GM10248 (cell line): ENCODE measurements at places on chromosomes 1 and 21.

DNA sequence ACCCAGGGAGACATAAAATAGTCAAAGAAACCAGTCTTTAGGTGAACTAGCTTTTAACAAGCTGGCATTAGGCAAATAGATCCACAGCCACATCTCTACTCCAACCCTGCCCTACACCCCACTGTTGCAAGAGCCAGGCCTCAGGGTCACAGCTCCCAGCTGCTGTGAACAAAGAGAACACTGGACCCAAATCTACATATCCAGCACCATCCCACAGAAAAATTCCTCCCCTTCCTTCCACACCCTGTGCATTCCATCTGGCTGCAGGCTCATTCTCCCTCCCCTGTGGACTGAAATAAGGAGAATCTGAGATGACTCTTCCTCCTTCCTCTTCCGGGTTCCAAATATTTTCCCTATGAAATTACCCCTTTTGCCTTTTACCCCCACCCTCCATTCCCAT lies 23.2 kb downstream of the DLGAP3 start:
- DNase-seq: no peak

- no peak for DNase-seq
These were observed 134.1 kb upstream of the KRTAP19-8 start for GRCh38 chr21:31172328-31172727.

- no peak for DNase-seq
These were observed 2.2 kb downstream of the AVPR1B start for GRCh38 chr1:206114692-206115640.

- DNase-seq: no peak
These were observed 38.5 kb downstream of the MSTO1 start for GRCh38 chr1:155648207-155649147.

- no peak for DNase-seq
These were observed 15.4 kb downstream of the ACTRT2 start for GRCh38 chr1:3036447-3037280.
